ENCODE measurements at places on chromosomes 12 and 14.
A peak's percentile ranks its signal among the peaks of the same experiment; 100 is the strongest.

DNA sequence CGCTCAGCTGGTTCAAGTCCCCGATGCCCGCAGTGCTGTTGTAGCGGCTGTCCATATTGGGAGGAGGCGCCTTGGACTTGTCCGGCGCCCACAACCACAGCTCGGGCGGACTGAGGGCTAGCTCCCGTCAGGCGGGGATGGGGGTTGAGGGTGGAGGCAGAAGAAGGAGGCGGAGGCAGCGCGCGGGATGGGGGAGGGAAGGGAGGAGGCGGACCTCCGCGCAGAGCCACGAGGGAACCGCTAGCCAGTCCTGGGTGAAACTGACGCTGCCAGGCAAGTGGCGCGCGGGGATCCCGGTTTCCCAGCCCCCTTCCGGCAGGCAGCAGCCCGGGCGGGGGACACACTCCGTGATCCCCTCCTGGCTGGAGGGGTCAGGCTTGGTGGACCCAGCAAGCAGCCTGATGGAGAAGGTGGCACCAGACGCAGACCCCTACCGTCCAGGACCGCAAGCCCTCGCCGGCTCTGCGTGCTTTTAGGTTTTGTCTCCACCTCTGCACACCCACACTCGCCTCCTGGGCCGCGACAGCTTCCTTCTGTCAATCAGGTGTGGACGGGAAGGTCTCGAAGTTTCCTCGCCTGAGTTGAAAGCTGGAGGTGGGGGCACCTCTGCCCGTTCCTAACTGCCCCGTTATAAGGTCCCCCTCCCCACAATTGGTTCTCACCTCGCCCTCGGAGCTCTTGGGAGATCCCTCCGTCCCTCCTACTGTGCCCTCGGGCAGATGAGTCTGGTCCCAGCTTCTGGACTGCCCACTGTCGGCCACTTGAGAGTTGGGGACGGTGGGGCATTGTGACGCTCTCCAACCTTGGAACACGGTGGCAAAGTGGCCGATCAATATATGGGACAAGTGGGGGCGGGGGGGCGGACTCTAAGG, at the start of gene CPNE8:
TSS of gene CPNE8 (minus strand) at position 112 of the 872 bp plus-strand sequence. CDS start at position 55, 57 bp downstream.
- peak; percentile 56 for DNase-seq

DNA sequence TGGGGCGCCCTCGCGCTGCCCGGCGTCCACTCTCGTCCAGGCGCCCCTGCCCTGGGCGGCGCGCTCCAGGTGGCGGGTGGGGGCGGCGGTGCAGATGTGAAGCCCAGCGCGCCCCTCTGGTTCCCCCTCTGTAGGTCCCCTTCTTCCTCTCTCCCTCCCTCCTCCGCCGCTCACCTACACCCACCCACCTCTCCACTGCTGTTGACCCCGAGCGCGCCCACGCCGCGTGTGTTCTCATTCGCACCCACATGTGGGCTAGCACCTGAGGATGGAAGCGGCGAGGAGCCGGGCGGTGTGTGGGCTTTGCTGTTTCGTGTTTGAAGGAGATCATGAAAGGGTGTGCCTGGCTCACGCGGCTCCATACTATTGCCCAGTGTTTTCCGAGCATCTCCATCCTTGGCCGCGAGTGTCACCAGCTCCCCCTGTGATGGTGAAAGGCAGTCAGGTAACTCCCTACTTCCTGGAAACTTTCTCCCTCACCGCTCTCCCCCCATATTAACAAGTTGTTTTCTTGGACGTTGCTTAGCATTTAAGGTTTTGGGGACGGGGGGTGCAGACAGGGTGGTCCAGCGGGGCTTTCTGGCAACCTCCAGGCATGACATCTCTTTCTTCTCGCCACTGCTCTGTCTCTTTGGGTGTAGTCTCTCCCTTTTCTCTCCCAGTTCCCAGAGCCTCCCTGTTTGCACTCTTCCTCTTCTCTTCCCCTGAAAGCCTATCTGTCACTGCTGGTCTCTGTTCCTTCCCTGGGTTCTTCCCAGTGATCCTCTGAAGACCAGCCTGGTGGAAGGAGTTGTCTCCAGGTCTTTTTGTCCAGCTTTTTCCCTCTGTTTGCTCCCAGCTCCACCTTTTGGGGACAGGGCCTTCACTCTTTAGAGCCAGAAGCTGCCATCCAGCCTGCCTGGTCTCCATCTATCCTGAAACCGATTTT, 1.6 kb downstream of the CACNA1C start:
- no peak for DNase-seq

GRCh38 chr14:86987966-86988365, 1005.0 kb downstream of the GALC start:
- DNase-seq = no peak

GRCh38 chr12:108629824-108630476, 3.7 kb downstream of the SELPLG start:
- peak; percentile 82 for DNase-seq

- DNase-seq = no peak
Observed at GRCh38 chr12:21888276-21888863, 52.9 kb downstream of the ABCC9 start.

- DNase-seq = no peak
Observed at GRCh38 chr12:126093908-126094307, 1028.7 kb downstream of the AACS start.
